ENCODE measurements at places on chromosomes 6 and 20.

GRCh38 chr6:138805016-138805765 is 9.3 kb downstream of the ECT2L start:
- no peak for DNase-seq

- no peak for DNase-seq
Observed at GRCh38 chr6:110322151-110322873, 35.8 kb downstream of the METTL24 start.

DNA sequence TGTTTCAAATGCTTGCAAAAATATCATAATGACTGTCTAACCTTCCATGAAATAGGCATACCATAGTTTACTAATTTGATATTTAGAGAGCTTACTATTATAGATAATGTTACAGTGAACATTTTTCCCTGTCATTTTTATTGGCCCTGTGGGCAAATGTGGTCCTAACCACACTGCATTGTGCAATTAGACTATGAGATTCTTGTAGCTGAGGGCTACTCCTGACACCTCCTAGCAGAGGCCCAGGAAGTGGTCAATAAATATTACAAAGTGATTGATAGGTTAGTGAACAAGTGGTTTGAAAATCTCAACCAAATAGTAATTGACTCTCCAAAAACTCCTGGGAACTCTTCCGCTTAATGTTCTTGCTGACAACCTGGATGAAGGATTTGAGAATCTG is 160.5 kb upstream of the KCNG1 start:
- no peak for DNase-seq

- no peak for DNase-seq
Observed at GRCh38 chr6:132590362-132590761, 821 bp upstream of the TAAR5 start.

DNA sequence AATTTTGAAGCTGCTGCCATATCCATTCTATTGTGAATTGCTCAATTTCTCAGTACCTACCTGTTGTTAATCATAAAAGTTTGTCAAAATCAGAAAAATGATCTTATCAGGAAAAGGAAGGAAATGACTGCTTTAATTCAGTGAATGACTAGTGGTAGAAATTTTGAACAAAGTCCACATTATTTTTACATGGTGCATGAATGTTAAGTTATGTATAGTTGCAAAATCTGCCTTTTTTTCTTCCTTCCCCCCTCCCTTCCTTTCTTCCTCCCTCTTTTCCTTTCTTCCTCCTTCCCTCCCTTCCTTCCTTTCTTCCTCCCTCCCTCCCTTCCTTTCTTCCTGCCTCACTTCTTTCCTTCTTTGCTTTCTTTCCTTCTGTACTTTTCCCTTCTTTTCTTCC is 127.1 kb upstream of the TSHZ2 start:
- DNase-seq, result no peak

- no peak for DNase-seq
Observed at GRCh38 chr6:74268815-74269599, 573.0 kb downstream of the CD109 start.

DNA sequence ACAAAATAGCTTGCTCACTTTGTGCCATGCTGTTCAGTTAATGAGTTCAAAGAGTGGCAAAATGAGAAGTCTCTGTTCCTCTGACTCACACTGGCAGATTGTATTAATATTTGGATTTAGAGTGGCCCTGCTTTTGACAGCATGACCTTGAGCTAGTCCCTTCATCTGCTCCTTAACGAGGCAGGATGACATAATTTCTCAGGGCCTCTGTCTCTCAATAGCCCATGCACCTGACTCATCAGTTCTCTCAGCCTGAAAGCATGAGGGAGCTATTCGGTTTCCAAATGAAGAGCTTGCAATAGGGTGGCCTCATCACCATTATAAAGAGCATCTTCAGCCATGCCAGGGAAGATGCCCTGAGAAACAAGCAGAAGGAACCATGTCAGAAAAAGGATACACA is 38.2 kb downstream of the CAP2 start:
- no peak for DNase-seq

DNA sequence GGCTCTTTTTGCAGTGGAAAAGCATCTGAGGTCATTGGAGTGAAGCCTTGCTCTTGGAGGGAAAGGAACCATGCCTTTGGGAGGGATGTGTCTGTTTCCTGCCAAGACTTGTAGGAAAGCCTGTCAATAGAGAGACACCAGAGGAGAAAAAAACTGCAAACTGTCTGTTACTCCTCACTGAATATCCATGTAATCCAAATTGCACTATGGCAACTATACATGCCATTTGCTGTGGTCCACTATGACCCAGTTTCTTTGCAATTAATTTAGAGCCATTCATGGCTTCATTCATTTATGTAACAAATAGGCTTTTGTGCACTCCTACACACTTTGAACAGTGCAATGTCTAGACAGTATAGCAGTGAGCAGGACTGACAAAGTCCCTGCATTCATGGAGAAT is 296.5 kb downstream of the SLC35F1 start:
- no peak for DNase-seq

GRCh38 chr20:3864518-3864917 is 17.9 kb downstream of the MAVS start:
- DNase-seq, result no peak

DNA sequence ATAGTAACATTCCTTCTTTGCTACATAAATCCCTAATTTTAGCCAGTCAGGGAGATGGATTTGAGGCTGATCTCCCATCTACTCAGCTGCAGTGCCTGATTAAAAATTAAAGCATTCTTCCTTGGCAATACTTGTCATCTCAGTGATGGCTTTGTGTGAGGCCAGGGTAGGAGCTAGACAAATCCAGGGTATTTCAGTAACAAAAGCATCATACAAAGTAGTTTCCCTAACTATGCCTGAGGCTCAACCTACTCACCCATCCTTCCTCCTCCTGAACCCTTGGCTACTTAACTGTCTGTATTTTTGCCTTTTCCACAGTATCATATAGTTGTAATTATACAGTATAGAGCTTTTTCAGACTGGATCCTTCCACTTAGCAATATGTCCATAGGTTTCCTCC is 37.7 kb downstream of the HLA-DRB5 start:
- DNase-seq, result no peak

- DNase-seq, result no peak
Observed at GRCh38 chr6:170279426-170279825, 11.5 kb downstream of the DLL1 start.

DNA sequence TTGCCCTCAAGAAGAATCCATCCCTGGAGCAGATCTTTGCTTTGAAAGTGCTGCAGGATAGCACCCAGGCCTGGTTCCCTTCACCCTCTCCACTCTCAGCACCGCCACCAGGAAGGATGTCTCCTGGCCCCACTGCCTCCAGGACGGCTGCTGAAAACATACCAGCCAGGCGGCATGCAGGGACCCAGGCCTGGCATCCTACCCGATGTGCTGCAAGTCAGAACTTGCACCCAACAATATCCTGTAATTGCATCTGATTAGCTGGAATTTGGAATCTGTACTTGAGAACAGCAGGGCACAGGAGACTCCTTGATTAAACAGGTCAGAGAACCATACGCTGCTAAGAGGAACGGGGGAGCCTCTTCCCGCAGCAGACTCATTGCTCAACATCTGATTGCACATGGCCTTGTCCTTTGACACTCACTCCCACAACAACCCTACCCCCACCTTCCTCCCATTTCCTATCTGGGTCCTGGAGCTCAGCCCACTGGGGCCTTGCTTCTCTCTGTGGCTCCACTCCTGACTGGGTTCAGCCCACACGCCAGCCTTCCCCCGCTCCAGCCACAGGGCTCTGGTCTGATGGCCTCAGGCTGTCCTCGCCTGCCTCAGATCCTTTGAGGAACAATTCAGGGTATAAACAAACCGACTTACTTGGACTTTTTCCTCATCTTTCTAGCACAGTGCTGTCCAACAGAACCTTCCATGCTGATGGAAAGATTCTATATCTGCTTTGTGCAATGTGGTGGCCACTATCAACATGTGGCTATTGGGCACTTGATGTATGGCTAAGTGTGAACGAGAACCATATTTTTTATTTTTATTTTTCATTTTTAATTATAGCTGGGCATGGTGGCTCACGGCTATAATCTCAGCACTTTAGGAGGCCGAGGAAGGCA is 78.0 kb downstream of the FGD2 start:
- no peak for DNase-seq

DNA sequence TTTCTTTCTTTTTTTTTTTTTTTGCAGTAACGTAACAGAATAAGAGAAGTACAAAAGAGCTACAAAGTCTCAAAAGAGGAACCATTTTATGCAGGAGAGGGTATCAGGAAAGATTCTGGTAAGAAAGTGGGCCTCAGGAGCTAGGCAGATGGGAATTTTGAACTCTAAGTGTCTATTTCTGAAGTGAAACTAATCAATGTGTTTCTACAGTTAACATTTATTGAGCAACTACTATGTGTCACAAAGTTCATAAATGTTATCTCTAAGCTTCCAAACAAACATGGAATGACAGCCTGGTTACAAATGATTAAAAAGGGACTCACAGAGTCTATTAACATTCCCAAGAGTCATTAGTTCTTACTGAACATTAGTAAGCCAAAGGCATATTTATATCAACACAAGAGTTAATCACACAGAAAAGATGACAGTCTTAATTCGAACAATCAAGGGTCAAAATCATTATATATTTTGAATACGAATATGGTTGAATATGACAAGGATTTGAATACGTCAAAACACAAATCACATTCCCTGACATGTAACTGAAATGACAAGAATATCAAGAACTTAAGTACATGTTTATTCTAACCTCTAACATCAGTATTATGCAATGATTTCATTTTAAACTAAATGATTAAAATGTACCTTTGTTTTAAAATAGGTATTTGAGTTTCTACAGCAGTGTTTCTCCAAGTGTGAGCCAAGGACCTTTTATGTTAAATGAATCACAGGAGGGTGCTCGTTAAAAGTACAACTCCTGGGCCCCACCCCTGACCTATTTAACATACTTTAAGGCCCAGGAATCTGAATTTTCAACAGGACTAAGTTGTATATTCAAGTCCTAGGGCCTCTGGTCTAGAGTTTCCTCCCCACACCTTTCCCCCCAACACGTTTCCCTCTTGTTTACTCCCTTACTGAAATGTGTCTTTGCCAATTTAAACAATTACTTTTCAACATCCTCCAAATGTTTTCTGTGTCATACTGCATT is 89.7 kb downstream of the ATXN1 start:
- no peak for DNase-seq

DNA sequence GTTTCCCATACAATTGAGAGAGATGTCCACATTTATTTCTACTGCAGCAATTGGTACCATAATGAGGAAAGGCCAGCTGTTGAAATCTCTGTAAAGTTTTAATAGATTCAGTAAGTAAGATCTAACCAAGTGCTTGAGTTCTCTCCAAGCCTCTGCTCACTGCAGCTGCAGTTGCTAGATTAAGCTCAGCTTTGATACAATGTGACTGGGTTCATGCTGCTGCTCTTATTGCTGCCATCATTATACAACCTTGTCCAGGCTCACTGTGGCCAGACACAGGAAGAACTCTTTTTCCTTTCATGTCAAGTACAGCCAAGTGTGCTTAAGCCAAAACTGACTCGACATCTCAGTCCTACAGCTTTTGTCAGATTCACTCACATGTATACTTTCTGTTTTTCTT is 423.5 kb downstream of the GJA1 start:
- no peak for DNase-seq

- DNase-seq, result no peak
Observed at GRCh38 chr6:103729658-103730057, 1130.1 kb downstream of the HACE1 start.

DNA sequence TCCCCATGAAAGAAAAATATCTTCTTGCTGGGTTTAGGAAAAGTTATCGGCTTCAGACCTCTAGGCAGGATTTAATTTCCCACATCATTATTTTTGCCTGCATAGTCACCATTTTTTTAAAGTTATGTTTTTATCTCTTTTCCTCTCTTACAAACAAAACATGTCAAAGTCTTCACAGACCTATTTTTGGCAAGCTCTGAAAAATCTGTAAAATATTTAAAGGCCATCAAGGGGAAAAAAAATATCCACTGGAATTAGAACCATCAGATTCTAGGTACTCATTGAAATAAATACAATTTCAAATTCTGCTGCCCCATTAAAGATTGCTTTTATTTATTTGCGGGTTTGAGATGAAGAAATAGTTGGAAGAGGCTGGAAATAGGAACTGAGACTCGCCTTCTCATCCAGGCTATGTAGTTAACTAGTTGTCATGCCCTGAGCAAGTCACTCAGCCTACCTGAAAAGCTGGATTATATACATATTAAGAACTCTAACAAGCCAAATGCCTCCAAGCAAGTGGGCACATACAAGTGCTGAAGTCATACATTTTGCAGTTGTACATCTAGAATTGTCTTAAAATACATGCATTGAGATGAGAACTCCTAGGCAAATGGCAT is 101.7 kb upstream of the SASH1 start:
- DNase-seq, result no peak

DNA sequence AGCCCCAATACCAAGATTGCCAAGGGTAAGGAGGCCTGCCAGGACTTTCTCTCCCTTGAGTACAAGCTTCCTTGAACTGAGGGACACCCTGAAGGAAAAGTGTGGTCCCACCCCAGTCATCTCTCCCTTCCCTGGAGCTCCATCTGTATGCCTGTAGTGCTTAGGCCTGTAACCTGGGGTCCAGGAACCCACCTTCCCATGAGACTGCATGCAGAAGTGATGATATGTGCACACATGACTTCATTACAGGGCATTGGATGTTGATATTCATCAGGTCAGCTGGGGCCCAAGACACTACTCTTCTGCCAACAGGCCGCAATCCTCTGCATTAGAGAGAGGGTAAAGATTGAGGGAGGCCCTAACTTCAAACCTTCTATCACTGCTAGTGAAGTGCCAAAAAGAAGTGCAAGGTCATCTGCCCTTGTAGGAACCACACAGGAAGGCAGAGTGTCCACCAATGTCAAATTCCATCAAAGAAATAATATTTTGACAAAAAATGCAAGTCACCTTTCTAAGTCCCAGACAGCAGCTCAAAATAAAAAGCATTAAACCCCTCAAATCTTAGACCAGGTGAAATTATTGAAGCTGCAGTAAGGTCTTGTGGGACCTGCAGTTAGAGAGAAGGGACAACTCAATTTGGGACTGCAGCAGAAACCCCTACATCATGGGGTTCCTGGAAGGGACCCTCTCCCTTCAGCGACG is 5.1 kb downstream of the HLA-F start:
- DNase-seq, result no peak

GRCh38 chr6:27810768-27811450 is 101.3 kb downstream of the OR2B2 start:
- DNase-seq, result no peak

- DNase-seq, result no peak
Observed at GRCh38 chr6:17478946-17479345, 85.6 kb downstream of the CAP2 start.

GRCh38 chr6:148973538-148974208 is 226.8 kb downstream of the UST start:
- DNase-seq, result no peak

DNA sequence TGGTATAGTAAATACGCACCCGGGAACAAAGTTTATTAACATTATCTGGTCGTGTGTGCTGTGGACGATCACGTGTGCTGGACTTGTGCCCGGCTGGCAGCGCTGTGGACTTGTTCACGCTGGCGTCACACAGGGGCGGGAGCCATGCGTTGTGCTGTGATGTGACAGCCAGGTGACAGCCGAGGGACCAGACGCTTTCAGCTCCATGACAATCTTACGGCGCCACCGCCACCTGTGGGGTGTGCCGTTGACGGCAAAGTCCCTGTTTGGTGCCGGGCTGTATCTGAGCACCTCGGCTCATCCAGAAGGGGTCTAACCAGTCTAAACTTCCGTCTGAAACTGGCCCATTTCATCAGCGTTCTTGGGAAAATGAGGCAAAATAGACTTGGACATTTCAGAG is 25.2 kb downstream of the DLL1 start:
- no peak for DNase-seq

GRCh38 chr20:63416631-63417030 is 55.5 kb upstream of the CHRNA4 start:
- no peak for DNase-seq

GRCh38 chr6:24500683-24501082 is 5.9 kb downstream of the ALDH5A1 start:
- DNase-seq, result no peak

GRCh38 chr6:45428727-45429126 is 51.0 kb upstream of the SUPT3H start:
- no peak for DNase-seq
